Psoas muscle (tissue), 8 donors: ENCODE measurements at places on chromosomes 11 and 22. TPM values are rescaled to one million over a fixed set of nuclear protein-coding genes. Genes with fewer than 3 reads are reported as not detected.
A peak's percentile ranks its signal among the peaks of the same experiment; 100 is the strongest.

DNA sequence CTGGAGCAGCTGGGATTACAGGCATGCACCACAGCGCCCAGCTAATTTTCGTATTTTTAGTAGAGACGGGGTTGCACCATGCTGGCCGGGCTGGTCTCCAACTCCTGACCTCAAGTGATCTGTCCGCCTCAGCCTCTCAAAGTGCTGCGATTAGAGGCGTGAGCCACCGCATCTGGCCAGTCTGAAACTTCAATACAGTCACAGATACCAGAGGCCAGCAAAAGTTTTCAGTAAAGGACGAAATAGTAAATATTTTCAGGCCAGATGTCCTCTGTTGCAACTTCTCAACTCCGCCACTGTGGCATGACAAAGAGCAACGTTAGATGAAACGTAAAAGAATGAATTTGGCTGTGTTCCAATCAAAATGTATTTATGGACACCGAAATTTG lies 403.6 kb downstream of the MN1 start:
- no peak overlapping the region for H3K27ac ChIP-seq
- H3K36me3 ChIP-seq, result no peaks in the 10 kb centered on the region
- H3K27me3 ChIP-seq, result peaks cover 27% of the 10 kb centered on the region
- no peaks in the 10 kb centered on the region for H3K4me1 ChIP-seq

DNA sequence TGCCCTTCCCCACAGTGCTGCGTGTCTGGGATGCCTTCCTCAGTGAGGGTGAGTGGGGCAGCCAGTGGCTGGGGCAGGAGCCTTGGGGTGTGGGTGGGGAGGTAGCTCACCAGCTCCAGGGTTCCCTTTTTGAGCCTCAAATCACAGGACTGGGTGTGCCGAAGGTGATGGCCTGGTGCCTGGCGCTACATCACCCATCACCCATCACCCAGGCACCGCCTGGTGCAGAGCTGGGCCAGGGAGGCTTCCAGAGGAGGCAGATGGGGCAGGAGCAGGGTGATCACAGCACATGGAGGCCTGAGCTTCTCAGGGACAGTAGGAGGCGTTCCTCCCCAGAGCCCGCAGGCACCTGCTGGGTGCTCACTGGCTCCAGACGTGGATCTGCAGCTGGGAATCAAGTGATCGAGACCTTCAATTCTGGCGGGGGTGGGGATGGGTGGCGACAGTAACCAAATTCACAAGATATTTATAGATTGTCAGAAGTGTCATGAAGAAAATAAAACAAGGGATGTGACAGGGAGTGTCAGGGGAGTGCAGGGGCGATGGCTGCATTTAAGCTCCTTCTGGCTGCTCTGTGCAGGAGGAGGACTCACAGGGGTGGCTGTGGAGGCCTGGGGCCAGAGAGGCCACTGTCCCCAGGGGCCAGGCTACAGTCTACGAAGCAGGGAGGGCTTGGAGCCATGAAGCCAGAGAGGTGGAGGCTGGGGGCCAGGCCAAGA lies 3.2 kb downstream of the TBC1D10C start:
- DNase-seq, result no peak
- peaks cover 2% of the 10 kb centered on the region for H3K4me1 ChIP-seq
- no peaks in the 10 kb centered on the region for H3K36me3 ChIP-seq
- no peak overlapping the region for H3K4me3 ChIP-seq
- H3K27ac ChIP-seq, result no peak overlapping the region

- no peak overlapping the region for H3K27ac ChIP-seq
- H3K4me1 ChIP-seq, result no peaks in the 10 kb centered on the region
- H3K4me3 ChIP-seq, result no peak overlapping the region
Observed at GRCh38 chr11:113477321-113477720, 2.1 kb upstream of the DRD2 start.

GRCh38 chr11:117807482-117808327 lies 10.7 kb upstream of the DSCAML1 start:
- H3K27ac ChIP-seq, result no peak overlapping the region
- H3K27me3 ChIP-seq, result no peaks in the 10 kb centered on the region
- H3K4me1 ChIP-seq, result no peaks in the 10 kb centered on the region
- no peak overlapping the region for H3K4me3 ChIP-seq
- DNase-seq, result peak; percentile 74
- H3K36me3 ChIP-seq, result no peaks in the 10 kb centered on the region

GRCh38 chr11:21630934-21631478 lies 561.9 kb upstream of the ANO5 start:
- no peaks in the 10 kb centered on the region for H3K4me1 ChIP-seq
- H3K27me3 ChIP-seq, result no peaks in the 10 kb centered on the region
- H3K4me3 ChIP-seq, result no peak overlapping the region

CCDC87 gene
- total RNA-seq, result 0.36 TPM

CNGA4 gene
- not detected for total RNA-seq

FAM89B gene
- 110 TPM for total RNA-seq
